CD4-positive, alpha-beta T cell treated with Interleukin-21 for 1 hour (primary cell): ENCODE measurements at places on chromosomes 12 and 14.

GRCh38 chr14:94342334-94342934, 19.3 kb upstream of the SERPINA6 start:
- no peak for DNase-seq

DNA sequence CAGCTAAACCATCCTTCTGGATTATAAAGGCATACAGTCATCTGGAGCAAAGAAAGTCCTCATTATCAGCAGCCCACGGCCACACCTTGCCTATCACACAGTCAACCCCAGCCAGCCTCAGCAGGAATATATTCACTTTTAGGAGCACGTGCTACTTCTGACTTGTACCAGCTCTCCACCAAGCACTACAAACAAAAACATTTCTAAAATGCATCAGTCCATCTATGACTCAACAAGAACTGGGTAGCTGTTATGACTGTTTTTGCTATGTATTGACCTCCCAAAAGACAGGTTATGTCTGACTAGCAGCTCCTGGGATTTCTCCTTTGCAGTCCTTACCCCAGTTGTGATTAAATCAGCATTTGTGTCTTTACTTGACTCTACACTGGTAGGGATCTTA, 31.2 kb downstream of the NUAK1 start:
- DNase-seq, result no peak

DNA sequence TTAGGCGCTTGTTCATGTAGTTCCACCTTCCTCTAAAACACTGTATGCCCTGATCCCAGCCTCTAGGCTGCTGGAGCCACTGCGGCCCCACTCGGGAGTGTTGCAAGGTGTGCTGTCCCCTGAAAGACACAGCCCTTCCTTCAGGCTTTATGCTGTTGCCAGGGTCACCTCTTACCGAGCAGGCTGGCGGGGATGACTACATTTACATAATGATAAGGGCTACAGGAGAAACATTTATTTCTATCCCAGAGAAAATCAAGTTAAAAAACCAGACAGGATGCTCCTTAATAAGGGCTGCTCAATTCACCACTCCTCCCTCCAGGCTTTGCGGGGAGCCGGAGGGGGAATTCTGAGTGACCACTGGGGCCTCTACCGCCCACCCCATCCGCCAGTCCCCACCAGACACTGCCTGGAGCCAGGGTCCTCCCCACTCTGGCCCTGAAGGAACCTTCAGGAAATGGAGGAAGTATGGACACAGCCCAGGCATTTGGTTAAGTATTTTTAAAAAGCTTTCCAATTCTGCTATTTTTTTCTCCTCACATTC, 200.6 kb downstream of the TTC7B start:
- no peak for DNase-seq

DNA sequence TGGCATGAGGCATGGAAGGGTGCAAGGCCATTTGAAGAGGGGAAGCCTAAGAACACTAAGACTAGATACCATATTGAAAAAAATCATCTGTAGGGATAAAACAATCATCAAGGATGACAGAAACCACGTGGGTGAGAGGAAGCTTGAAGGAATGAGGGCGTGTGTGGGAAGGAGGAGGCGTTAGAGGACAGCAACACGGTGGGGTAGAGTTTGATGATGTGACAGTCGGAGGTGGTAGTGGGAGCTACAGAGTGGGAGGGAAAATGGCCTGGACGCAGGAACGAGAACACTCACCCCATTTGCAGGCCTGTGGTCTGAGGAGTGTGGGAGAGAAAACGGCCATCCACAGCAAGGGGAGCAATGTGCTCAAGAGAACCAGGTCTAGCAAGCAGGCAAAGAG, 25.4 kb upstream of the NUDT4 start:
- no peak for DNase-seq

DNA sequence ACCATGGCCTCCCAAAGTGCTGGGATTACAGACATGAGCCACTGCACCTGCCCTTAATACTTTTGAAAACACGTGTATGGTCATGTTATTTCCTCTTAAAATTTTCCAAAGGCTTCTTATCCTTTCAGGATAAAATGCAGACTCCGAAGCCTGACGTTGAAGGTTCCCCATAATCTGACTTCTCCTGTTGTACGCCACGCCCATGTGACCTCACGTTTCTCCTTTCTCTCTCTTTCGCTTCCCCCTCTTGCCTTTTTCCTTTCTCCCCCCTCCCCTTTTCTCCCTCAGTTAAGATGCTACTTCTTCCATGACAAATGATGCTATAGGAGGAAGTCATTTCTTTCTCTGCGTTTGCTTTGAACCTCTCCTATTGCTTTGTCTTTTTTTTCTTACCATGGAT, 266.0 kb downstream of the FBXL14 start:
- DNase-seq, result peak; percentile 1

DNA sequence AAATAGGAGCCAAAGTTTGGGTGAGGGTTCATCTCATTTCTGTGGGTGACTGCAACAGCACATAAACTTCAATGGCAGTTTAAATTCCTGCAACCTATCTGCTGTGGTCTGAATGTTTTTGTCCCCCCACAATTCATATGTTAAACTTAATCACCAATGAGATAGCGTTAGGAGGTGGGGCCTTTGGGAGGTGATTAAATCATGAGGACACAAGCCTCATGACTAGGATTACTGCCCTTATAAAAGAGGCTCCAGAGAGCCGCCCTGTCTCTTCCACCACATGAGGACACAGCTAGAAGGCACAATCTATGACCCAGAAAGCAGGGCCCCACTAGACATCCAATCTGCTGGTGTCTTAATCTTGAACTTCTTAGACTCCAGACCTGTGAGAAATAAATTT, 3.8 kb upstream of the CCDC91 start:
- DNase-seq, result no peak

GRCh38 chr12:77723308-77723707, 107.4 kb upstream of the NAV3 start:
- no peak for DNase-seq

GRCh38 chr14:98564006-98564405, 708.0 kb downstream of the BCL11B start:
- DNase-seq, result no peak
